ENCODE measurements at places on chromosomes 7 and 10.

DNA sequence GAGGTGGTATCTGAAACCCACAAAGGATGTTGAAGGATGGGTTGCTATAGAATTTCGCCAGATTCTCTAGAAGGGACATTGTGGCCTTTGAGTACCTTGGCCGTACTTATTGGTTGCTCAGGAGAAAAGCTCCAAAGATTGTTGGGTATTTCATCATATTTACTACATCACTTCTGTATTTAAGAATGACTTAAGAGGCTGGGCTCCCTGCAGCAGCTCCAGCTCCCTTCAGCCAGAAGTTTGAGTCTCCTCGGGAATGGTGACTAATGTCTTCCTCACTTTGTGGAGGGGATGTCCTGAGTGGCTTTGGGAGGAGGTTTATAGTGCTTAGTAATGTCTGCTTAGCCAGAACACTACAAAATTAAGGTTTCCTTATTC, 18.1 kb downstream of the MINDY4 start:
- DNase-seq: no peak
- H3K4me1 ChIP-seq: no peaks in the 10 kb centered on the region
- H3K27me3 ChIP-seq: no peaks in the 10 kb centered on the region
- H3K4me3 ChIP-seq: no peak overlapping the region
- H3K36me3 ChIP-seq: no peaks in the 10 kb centered on the region

- H3K27me3 ChIP-seq: no peaks in the 10 kb centered on the region
- no peaks in the 10 kb centered on the region for H3K4me1 ChIP-seq
- peaks cover 80% of the 10 kb centered on the region for H3K36me3 ChIP-seq
- no peak for DNase-seq
- no peak overlapping the region for H3K4me3 ChIP-seq
These were observed 10.3 kb downstream of the HUS1 start for GRCh38 chr7:47968847-47969774.

GRCh38 chr10:30897048-30897447, 134.6 kb downstream of the ZNF438 start:
- no peaks in the 10 kb centered on the region for H3K36me3 ChIP-seq
- no peak for DNase-seq
- no peaks in the 10 kb centered on the region for H3K4me1 ChIP-seq
- H3K4me3 ChIP-seq: no peak overlapping the region

GRCh38 chr7:87564296-87564963, 36.3 kb downstream of the ABCB1 start:
- DNase-seq: no peak
- H3K36me3 ChIP-seq: no peaks in the 10 kb centered on the region
- H3K27me3 ChIP-seq: peaks cover 3% of the 10 kb centered on the region
- no peak overlapping the region for H3K27ac ChIP-seq
- no peaks in the 10 kb centered on the region for H3K4me1 ChIP-seq

DNA sequence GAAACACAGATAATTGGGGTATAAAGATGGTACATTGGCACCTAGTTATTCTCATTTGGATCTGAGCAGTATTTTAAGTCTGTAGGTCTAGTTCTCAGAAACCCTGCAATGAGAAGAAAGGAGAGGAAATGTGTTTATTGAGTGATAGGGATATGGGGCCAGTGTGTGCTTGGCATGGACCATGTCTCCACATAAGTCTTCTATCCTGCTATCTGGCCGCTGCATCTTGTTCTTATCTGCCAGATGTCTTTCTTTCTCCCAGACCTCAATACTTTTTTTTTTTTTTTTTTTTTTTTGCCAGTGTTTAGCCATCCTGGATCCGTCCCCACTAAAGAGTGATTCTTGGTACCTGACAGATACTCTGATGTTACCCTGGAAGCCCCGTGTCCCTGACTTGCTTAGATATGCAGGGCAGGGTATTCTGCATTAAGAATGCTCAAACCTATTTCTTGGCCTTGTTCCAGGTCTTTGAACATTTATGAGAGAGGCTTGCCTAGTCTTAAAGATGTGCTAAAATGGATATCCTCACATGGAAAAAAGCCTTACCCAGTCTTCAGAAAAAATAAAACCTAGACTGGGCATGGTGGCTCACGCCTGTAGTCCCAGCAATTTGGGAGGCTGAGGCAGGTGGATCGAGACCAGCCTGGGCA, 10.0 kb downstream of the MTURN start:
- no peaks in the 10 kb centered on the region for H3K4me1 ChIP-seq
- no peak overlapping the region for H3K27ac ChIP-seq
- no peak for DNase-seq
- H3K36me3 ChIP-seq: no peaks in the 10 kb centered on the region
- H3K27me3 ChIP-seq: no peaks in the 10 kb centered on the region

DNA sequence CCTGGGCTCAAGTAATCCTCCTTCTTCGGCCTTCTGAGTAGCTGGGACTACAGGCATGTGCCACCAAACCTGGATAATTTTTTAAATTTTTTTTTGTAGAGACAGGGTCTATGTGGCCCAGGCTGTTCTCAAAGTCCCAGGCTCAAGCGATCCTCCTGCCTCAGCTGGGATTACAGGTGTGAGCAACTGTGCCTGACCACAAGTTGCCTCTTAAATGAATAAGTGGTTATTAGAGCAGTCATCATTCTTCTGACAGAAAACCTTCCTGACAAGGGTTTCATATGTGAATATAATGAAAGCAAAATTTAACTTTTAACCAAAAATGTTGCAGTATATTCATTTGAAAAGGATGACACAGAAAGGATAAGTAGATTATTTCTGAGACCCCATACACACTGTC, 532.5 kb downstream of the GRM8 start:
- no peak for DNase-seq
- H3K4me1 ChIP-seq: no peaks in the 10 kb centered on the region
- H3K4me3 ChIP-seq: no peak overlapping the region
- H3K36me3 ChIP-seq: no peaks in the 10 kb centered on the region
- H3K27me3 ChIP-seq: no peaks in the 10 kb centered on the region

DNA sequence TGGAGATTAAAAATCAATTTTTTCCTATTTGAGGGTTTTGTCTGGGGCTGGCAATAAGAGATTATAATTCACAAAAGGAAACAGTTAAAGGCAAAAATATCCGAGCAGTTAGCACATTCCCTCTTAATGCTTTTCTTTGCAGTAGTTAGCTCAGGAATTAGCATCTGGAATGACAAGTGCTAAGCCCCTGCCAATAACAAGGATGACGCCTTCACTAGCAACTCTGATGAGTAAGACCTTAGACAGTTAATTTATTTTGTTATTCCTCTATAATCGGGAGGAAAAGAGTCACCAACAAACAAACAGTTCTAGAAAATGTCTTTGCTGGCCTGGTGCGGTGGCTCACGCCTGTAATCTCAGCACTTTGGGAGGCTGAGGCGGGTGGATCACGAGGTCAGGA, 151.3 kb downstream of the TRIL start:
- H3K27me3 ChIP-seq: no peaks in the 10 kb centered on the region
- no peaks in the 10 kb centered on the region for H3K4me1 ChIP-seq
- no peak overlapping the region for H3K27ac ChIP-seq
- DNase-seq: no peak

DNA sequence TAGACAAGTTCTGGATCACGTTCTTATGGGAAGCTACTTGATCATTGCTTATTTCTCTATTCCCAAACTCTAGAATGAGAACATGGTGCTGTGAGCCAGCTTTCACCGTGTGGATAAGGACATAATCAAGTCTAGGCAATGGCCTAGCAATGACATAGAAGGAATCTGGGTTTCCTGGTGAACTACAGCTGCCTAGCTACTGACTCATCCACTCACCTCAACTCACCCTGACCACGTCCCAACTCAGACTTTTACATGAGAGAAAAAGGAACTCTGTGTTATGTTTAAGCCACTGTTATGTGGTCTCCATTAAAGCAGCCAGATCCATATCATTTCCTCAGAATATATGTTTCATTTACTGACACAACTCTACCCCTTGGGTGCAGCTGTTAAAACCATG, 18.8 kb upstream of the MET start:
- no peak overlapping the region for H3K27ac ChIP-seq
- no peak overlapping the region for H3K4me3 ChIP-seq
- no peaks in the 10 kb centered on the region for H3K4me1 ChIP-seq
- no peaks in the 10 kb centered on the region for H3K36me3 ChIP-seq
- no peak for DNase-seq

DNA sequence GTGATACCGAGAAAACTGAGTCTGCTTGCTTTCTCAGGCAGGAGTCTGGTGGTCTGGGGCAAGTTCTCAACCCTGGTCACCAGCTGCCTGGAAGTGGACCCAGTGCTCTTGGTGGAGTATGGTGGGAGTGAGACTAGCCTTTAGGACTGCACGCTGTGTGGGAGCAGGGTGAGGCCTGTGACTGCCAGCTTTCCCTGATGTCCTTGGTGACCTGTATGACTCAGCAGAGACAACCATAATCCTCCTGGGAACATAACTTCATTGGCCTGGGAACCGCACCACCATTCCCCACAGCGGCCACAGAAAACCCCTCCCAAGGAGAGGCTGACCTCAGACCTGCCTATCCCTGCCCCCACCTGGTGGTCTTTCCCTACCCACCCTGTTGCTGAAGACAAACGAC, 139.5 kb upstream of the CHRM2 start:
- H3K4me1 ChIP-seq: no peaks in the 10 kb centered on the region
- no peak overlapping the region for H3K4me3 ChIP-seq
- H3K27ac ChIP-seq: no peak overlapping the region
- no peak for DNase-seq

DNA sequence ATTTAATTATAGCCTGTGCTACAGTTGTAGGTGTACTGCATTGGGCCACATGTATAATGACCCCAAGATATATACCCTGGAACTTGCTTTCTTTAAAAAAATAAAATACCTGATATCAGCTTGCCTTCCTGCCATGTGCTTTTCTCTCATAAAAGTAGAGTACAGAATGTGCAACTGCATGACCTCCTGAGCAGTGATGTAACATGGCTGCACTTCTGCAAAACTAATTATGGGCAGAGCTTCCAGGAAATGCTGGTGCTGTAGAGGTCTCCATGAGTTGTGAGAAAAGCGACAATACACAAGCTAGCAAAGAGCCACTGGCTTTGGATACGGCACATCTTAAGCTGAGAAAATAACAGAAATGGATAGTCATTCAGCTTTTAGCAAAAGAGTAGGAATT, 6.5 kb upstream of the ERLIN1 start:
- no peaks in the 10 kb centered on the region for H3K4me1 ChIP-seq
- H3K27ac ChIP-seq: no peak overlapping the region
- no peak for DNase-seq
- H3K27me3 ChIP-seq: no peaks in the 10 kb centered on the region

- H3K27ac ChIP-seq: no peak overlapping the region
- no peaks in the 10 kb centered on the region for H3K36me3 ChIP-seq
- no peaks in the 10 kb centered on the region for H3K27me3 ChIP-seq
- H3K4me1 ChIP-seq: peaks cover 4% of the 10 kb centered on the region
- H3K4me3 ChIP-seq: peak overlapping the region; percentile 75
These were observed 22.0 kb upstream of the ANLN start for GRCh38 chr7:36367561-36368077.

DNA sequence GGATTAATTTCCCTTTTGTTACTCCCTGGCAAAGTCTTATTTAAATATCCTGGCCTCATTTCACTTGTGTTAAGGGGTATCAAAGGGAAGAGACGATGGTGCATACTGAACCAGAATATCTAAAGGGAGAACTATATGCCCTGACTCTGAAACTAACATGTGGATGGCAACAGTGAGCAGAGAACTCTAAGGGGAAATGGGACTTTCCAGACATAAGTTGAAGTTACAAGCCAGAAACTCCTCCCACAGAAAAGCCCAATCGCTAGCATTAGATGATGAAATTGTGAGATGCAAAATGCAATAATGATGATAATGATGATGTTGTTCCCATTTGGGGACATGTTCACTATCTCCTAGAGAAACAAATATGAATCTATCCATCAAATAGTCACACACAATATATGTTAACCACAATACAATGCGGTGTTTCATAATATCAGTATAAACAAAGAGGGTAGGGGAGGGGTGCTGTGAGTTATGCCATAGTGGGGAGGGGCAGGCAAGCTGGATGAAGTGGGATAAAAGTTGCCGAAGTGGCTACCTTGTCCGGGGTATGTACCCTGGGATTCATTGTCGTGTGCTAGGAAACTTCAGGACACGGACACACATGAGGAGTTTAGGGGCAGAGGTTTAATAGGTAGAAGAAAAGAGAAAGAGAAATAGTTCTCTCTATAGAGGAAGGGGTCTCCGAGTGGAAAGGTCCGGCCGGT, 37.1 kb downstream of the TMEM229A start:
- H3K4me3 ChIP-seq: no peak overlapping the region
- no peaks in the 10 kb centered on the region for H3K4me1 ChIP-seq
- no peaks in the 10 kb centered on the region for H3K36me3 ChIP-seq
- H3K27me3 ChIP-seq: no peaks in the 10 kb centered on the region
- no peak overlapping the region for H3K27ac ChIP-seq

DNA sequence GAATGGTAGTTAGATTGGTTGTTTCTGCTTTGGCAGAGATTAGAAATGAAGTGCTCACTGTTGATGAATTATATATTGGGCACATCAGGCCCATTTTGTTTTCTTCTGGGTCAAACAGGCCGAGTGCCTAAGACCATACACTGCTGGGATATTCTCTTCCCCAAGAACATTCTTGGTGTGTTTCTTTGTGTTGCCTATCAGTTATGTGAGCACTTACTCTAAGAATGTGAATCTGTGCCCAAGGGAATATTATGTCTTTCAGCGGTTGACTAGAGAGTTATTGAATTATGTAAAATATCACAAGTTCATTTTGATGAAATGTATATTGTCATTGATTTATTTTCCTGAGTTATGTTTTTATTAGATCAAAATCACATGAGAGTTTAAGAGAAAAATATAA, 255.5 kb upstream of the SMIM30 start:
- DNase-seq: no peak
- no peak overlapping the region for H3K4me3 ChIP-seq
- no peaks in the 10 kb centered on the region for H3K36me3 ChIP-seq
- no peaks in the 10 kb centered on the region for H3K4me1 ChIP-seq
- H3K27ac ChIP-seq: no peak overlapping the region
- H3K27me3 ChIP-seq: no peaks in the 10 kb centered on the region

GRCh38 chr10:112407696-112408095, 33.8 kb downstream of the ACSL5 start:
- no peaks in the 10 kb centered on the region for H3K27me3 ChIP-seq
- H3K4me3 ChIP-seq: no peak overlapping the region
- peaks cover 75% of the 10 kb centered on the region for H3K36me3 ChIP-seq
- DNase-seq: no peak

GRCh38 chr7:36984041-36984521, 259.8 kb upstream of the AOAH start:
- H3K27ac ChIP-seq: no peak overlapping the region
- no peaks in the 10 kb centered on the region for H3K36me3 ChIP-seq
- no peaks in the 10 kb centered on the region for H3K27me3 ChIP-seq

GRCh38 chr7:134847851-134848588, 68.6 kb downstream of the CALD1 start:
- no peak overlapping the region for H3K27ac ChIP-seq
- no peaks in the 10 kb centered on the region for H3K27me3 ChIP-seq
- H3K4me3 ChIP-seq: no peak overlapping the region
- H3K36me3 ChIP-seq: no peaks in the 10 kb centered on the region

DNA sequence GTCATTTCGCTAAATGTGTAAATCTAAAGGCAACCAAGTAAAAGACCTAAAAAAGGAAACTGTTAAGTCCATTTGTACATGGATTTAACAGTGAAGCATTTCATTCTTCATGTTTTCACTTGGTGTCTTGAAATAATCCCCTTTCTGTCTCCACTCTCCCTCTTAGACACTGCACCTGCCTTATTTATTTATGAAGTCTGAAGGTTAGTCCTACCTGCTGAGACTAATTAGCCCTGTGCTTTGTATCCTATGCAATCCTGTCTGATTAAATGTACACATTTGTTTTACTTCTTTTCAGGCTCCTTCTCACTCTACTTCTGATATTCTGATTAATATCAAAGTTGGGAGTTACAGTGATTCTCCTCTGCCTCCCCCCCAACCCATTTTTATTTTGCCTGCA, 1.9 kb upstream of the TCF7L2 start:
- no peaks in the 10 kb centered on the region for H3K27me3 ChIP-seq
- no peak for DNase-seq
- no peak overlapping the region for H3K27ac ChIP-seq
- H3K4me1 ChIP-seq: peaks cover 21% of the 10 kb centered on the region
- no peaks in the 10 kb centered on the region for H3K36me3 ChIP-seq
- no peak overlapping the region for H3K4me3 ChIP-seq

All from effector memory CD4-positive, alpha-beta T cell (primary cell).